Activated naive CD8-positive, alpha-beta T cell treated with anti-CD3 and anti-CD28 coated beads for 36 hours (primary cell): ENCODE measurements at places on chromosomes 1 and 21.

DNA sequence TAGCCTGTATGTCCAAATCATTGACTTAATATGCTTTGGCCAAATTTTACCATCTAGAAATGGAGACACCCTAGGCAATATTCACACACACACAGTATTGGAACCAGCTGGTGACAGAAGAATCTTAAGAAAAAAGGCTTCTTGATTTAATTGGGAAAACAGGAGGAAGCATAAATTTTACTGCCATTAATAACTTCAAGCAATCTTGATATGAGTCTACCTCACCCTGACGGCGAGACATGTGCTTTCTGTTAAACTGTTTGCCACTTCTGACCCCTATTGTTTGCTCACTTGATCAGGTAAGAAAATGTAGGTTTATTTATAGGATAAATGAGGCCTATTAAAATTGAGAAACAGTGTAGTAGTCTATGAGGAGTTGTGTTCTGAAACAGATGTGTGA, 73.2 kb downstream of the KIFAP3 start:
- no peak for DNase-seq

GRCh38 chr1:227451954-227452353, 111.4 kb upstream of the ZNF678 start:
- no peak for DNase-seq

GRCh38 chr21:45303091-45303615, 15.5 kb upstream of the POFUT2 start:
- DNase-seq = no peak

GRCh38 chr1:3270403-3271245, 183.8 kb upstream of the ARHGEF16 start:
- no peak for DNase-seq

DNA sequence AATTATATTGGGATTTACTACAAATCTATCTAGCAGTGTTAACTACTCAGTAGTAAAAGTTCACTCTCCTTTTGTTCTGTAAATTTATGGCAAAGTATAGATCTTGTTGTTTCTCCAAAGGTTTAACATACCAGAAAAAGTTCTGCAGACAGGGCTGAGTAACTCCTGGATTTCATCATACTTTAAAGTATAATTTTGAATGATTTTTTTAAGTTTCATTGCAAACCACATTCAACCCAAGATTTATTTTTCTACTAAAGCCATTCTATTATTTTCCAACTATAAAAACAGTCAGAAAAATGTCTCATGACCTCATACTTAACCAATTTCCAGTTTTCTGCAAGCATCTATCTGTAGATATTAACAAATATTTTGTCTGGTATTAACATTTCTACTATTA, 585.8 kb upstream of the ZRANB2 start:
- DNase-seq = no peak

GRCh38 chr1:180924939-180925338, 12.2 kb downstream of the KIAA1614 start:
- DNase-seq = no peak

- no peak for DNase-seq
Measured at GRCh38 chr21:45897191-45898027, 84.2 kb upstream of the COL6A1 start.

DNA sequence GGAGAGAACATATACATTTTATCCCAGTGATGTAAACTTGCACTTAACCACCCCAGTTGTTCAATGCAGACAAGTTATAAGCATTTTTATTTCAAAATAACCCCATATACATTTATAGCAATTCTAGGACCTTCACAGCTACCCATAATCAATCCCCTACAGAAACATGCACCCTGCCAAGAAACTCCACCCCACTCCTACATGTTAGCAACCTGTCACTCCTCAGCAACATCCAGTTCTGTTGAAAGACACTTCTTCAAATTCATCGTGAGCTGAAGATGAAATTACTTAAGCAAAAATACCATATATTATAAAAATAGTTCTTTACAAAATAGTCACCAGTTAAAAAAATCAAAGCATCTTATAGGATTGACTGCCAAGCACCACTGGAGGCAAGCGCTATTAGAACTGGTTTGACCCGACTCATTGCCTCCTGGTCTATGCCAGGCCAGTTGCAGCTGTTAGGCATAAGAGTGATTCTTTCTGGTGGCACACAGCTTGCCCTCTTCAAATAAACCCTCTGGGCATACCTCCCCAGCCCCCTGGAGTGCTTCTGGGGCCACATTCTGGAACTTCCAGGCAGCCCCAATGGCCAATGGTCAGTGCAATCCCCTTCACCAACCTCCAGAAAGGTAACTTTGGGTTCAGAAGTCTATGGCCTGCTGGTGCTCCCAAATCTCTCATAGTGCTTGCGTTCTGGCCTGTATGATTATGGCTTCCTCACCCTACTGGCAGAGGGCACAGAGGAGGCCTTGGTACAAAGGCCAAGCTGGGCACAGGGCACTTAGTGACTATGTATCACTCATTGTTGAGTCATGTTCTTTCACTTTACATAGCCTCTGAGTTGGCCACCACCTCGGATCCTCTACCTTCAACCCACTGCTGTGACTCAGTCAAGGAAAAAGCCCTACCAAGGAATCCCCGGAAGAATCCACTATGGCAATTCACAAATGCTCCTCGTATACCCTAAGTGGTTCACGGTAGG, 72.2 kb upstream of the RALGPS2 start:
- DNase-seq = no peak

DNA sequence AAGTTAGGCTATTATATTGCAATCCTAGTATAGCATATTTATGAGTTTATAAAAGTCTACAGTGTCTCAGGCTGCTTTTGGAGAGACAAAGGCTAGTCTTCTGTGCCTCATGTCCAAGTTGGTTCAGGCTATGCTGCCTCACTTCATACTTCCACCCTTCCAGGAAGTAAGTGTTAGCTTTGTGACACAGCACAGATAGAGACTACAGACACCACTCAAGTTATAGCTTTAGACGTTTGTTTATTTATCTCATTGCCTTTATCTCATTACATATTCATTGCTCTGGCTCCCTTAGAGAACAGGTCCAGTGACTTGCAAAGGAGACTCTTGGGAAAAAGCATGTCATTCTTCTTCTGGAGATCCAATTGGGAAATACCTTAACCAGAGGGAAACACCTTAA, 22.6 kb upstream of the GBP4 start:
- no peak for DNase-seq

DNA sequence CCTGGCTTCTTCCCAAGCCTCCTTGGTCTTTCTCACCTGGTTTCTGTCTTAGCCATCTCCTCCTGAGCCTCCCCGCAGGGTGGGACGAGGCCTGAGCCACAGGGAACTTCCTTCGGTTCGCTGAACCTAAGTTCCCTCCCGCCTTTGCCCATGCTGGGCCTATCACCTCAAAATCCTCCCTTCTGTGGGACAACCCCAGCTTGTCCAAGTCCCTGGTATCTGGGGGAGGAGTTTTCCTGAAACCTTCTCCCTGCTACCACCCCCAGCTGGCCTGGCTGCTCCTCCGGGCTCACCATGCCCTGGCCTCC, 27.7 kb upstream of the VPS13D start:
- no peak for DNase-seq

- DNase-seq = no peak
Measured at GRCh38 chr1:50913954-50914353, 46.1 kb downstream of the FAF1 start.

- no peak for DNase-seq
Measured at GRCh38 chr1:23779826-23780371, 1.7 kb downstream of the PITHD1 start.

GRCh38 chr1:100921110-100921706, 25.3 kb downstream of the SLC30A7 start:
- DNase-seq = no peak

DNA sequence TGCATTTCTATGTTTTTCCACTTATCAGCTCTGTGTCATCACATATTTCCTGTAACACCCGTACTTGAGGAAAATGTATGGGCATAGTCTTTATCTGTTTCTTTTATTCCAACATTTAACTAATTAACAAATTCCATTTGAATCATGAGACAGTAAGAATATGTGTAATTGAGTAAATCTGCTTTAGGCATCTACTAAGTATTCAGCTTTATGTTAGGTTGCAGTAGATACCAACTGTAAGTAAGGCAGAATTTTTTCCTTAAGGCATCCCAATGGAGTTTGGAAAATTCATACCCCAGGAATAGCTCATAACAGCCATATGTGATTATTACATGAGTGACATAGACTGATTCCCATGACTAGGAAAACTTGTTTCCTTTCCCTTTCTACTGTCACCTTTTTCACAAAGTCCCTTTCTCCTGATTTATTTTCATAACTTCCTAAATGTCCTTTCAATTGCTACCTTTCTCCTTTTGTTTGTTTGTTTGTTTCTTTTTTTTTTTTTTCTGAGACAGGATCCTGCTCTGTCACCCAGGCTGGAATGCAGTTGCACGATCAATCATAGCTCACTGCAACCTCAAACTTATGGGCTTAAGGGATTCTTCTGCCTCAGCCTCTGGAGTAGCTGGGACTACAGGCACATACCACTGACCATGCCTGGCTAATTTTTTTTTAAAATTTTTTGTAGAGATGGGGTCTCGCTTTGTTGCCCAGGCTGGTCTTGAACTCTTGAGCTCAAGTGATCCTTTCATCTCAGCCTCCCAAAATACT, 59.8 kb upstream of the CACYBP start:
- DNase-seq = no peak

DNA sequence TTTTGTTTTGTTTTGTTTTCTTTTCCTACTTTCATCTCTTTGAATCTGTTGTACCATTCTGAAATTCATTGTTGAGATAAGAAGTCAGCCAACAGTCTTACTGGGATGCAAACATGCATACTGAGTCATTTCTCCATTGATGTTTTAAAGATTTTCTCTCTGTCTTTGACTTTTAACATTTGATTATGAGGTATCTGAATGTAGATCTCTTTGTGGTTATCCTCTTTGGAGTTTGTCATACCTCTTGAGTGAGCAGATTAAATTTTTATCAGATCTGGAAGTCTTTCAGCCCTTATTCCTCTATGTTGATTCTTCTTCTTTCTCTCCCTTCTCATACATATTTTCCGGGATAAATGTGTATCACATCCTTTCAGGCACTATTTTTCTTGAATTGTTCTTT, 406.9 kb upstream of the NCAM2 start:
- no peak for DNase-seq

GRCh38 chr1:109885589-109885988, 25.1 kb upstream of the CSF1 start:
- no peak for DNase-seq

- no peak for DNase-seq
Measured at GRCh38 chr1:233010146-233010545, 59.7 kb downstream of the NTPCR start.

- no peak for DNase-seq
Measured at GRCh38 chr1:241598249-241598648, 41.9 kb downstream of the CHML start.

GRCh38 chr1:184610876-184611595, 143.6 kb downstream of the EDEM3 start:
- DNase-seq = no peak

DNA sequence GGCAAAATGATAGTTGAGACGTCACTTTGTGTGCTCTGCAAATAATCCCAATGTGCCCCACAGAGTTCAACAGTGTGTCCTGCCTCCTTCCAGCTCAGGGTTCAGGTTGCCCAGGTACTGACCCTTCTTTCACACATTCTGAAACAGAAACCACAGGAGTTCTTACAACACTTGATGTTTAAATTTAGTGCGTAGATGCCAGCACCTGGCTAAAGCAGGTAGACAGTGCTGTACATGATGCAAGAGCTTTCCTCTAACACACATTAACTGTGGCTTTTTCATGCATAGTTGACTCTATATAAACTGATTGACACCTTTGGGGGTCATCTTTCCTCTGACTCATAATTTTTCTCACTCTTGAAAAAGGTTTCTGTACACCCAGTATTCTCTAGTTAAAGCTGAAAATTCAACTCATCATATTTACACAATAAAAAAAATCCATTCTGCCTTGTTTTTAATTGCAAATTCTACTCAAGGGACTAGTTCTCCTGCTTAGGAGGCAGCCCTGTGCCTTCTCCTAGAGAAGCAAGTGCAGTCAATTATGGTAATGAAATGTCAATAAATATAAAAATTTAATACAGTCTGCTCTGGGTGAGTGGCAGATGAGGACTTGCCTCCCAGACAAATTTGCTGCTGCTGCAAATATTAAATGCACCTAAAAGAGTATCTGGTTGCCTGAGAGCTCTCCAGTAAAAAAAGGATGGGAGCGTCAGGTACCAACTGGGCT, 91.4 kb downstream of the NR5A2 start:
- no peak for DNase-seq

GRCh38 chr1:234602334-234603220, 7.4 kb downstream of the IRF2BP2 start:
- DNase-seq = peak; percentile 17

DNA sequence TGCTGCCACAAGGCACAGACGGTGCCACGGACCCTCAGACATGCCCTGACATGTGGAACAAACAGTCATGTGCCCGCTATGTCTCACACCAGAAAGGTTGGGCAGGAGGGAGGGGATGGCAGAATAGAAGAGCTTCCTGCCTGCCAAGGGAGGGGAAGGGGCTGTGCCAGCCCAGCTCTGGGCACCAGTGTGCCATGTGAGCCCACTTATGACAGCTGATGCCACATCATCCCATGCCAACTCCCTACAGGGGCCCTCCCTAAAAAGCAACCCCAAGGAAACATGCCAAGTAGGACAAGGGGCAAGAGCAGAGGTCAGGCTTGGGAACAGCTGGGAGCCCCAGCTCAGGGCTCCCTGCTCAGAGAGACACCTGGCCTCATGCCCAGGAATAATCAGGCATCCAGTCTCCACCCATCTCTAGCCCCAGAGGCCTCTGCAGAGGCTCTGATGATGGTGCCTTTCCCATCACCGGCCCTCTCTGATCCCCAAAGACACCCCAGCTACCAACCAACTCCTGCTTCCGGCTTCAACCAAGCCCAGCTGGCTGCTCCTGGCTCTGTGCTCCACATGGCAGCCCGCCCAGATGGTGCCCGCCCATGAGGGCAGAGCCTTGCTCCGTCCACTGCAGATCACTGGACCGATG, 10.3 kb downstream of the ADGRB2 start:
- DNase-seq = no peak

- no peak for DNase-seq
Measured at GRCh38 chr1:158654086-158654485, 32.4 kb downstream of the SPTA1 start.

GRCh38 chr1:24742090-24742938, 2.9 kb upstream of the CLIC4 start:
- no peak for DNase-seq

DNA sequence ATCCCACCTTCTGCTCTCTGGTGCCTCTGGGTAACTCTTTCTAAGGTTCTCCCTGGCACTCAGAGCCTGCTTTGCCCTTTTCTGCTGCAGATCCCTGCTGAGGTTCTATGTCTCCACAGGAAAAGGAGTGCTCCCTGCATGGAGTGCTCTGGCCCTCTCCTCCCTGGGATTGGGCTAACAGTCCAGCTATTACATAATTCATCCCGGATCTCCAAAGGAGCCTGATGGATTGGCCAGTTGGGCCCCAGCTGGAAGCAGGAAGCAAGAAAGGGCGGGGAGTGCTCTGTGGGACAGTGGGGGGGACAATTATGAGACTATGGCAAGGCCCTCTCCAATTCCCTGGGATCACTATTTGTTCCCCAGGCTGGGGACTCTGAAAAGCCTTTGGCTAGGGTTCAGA, 51.9 kb upstream of the GOLT1A start:
- no peak for DNase-seq

GRCh38 chr1:92425617-92426016, 61.1 kb downstream of the GFI1 start:
- no peak for DNase-seq
